NCI-H446 treated with DMSO at 0.1 percent for 48 hours (cell line): ENCODE measurements at places on chromosomes 7 and 10.

DNA sequence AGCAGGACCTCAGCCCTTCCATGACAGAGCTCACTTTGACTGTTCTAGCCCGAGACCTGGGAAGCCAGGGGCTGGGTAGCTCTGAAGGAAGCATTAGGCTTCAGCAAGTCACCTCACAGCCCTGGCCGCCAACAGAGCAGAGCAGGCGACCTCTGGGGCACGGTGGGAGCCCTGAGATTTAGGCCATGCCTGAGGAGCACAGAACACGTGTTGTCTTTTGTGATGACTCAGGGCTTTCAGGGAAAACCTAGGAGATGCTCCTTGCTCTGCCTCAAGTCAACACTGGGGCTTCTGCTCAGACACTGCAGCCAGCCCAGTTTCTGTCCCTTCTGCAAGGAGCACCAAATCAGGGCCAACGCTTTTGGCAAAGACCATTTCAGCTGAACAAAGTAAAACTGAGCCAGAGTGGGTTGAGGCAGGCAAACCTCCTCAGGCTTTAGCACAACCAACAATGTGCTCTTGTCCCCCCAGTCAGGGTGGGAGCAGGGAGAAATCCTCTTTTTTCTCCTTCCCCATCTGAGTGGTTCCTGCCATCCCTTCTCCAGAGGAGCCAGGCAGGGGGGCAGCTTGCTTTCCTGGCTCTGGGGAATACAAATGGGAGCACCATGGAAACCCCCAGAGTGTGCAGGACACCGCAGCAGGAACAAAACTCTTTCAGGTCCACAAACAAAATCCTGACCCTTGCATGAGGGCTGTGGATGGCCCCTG is 14.4 kb downstream of the CAMK2G start:
- DNase-seq: no peak

DNA sequence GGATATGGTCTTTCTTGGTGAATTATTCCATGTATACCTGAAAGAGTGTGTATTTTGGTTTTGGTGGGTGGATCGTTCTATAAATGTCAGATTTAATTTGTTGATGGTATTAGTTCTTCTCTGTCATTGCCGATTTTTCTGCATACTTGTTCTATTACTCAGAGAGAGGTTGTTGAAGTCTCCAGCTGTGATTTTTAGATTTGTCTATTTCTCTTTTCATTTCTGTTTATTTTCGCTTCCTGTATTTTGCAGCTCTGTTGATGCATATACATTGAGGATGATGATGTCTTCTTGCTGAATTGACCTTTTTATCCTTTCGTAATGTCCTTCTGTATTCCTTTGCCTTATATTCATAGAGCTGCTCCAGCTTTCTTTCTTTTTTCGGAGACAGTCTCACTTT is 12.1 kb upstream of the BHLHA15 start:
- no peak for DNase-seq

DNA sequence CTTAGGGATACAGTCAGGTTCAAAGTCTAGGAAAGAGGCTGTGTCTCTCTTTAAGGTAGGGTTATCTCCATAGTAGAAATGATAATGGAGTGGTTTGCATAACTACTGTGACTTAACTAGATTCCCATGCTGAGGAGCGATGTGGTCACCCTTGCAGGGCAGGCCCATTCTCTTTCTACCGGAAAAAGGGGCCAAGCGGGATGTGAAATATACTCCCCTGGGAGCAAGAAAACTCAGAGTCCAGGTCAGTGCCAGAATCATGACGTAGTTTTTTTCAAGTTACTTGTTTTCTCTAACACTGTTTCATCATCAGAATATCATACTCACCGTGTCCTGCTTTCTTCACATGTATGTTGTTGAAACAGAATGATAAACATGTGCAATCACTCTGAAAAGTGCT is 649.0 kb upstream of the ANKRD30A start:
- DNase-seq: no peak

- DNase-seq: no peak
Observed at GRCh38 chr7:135074096-135074495, 73.8 kb upstream of the TMEM140 start.

GRCh38 chr10:78539247-78539766 is 505.6 kb downstream of the RPS24 start:
- DNase-seq: no peak

- no peak for DNase-seq
Observed at GRCh38 chr10:61398366-61399129, 54.6 kb downstream of the TMEM26 start.

DNA sequence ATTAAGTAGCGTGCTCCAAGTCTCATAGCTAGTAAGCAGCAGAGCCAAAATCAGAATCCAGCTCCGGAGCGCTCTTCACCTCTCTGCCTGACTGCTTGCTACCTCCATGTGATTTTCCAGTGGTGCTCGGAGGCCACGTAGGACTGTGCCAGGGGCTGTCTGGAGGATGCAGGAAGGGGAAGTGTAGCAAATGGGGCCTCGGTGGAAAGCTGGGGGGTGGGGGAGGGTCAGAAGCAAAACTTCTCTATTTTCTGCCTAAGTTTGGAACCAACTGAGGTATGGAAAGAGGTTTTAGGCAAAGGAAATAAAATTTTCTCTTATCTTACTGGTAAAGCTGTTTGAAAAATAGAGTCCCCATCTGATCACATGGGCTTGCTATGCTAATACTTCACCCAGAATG is 108.7 kb downstream of the TBXAS1 start:
- no peak for DNase-seq

DNA sequence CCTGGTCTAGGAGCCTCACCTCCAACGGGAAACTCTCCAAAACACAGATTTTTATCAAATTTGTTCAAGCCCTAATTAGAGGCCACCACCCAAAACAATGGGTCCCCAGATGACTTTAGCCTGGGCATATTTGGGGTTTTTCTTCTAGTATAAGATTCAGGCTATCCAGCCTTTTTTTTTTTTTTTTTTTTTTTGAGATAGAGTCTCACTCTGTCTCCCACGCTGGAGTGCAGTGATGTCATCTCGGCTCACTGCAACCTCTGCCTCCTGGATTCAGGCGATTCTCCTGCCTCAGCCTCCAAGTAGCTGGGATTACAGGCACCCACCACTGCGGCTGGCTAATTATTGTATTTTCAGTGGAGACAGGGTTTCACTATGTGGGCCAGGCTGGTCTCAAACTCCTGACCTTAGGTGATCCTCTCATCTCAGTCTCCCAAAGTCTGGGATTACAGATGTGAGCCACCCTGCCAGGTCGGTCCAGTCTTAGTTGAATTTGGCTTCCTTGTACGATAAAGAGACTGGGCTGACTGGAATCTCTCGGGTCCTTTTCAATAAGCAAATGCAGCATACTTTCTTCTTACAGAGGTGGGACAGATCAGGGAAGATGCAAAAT is 91.4 kb upstream of the KLF6 start:
- DNase-seq: no peak

- DNase-seq: no peak
Observed at GRCh38 chr10:62130948-62131347, 137.7 kb downstream of the RTKN2 start.

GRCh38 chr10:66627156-66627555 is 298.7 kb upstream of the LRRTM3 start:
- no peak for DNase-seq

DNA sequence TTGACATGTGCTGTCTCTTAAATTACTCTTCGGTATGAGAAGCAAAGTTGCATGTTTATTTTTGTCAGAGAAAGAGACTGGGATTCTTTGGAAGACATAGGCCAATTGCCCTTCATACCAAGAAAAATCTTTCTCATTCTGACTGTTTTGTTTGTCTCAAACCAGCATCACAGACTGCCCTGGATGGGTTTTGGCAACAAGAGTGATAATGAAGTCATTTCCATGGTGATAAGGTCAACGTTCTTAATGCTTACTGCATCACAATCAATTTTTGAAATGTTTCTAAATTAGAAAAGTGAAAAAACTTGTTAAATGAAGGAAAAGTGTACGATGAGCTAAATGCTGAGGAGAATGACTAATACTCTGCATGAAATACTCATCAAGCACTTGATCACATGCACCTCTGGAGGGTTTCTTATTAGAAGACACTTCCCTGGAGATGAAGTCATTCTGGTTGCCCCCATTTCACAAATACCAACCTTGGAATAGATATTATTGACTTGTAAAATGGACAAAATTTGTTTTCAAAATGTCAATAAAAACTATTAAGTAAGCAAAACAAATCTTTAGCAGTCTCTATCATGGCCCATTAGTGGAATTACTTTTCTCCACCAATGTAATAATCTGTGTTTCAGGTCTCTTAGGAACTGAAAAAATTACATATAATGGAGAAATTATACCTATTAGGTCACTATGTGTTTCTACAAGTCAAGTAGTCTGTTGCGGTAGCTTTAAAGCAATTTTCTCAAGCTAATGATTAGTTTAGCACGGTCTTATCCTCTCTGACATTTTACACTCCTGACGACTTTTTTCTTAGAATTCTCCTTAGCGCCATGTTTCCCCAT is 19.9 kb upstream of the SEC61G start:
- no peak for DNase-seq

DNA sequence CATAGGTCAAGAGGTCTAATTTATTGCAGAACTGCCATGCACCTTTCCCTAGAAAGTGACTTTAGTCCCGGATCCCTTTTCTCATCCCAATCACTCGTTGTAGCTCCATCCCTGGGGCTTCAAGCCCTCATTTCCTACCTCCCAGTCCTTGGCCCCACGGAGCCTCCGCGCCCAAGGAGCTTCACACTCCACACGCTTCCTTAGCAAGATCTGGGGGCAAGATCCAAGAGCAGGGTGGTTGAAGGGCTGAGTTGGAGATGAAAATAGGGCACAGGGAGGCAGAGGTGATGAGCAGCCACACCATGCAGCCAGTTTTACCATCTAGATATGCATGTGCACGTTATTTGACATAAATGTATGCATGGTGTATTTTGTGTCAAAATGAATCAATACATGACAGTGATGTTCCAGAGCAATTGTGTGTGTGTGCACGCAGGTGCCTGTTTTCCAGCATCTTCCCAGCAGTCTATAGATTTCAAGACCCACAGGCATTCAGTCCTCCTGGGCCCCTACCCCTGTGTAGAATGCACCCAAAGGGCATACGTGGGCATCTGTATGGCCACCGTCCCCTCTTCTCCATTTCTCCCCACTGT is 6.0 kb upstream of the TRPV6 start:
- DNase-seq: no peak

DNA sequence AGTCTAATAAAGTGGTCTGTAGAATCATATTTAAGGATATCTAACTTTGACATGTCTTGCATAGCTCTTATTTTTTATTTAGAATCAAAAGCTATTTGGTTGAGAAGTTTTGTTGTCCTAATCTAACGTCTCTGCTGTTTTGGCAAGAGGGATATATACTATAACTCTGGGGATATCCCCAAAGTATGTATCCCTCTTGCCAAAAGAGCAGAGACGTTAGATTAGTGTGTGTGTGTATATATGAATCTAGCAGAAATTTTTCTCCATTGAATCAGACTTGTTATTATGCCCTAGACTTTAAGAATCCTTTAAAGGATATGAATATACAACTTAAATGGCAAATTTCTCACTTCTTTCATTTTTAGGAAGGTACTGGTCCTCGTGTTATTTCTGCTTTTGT is 9.6 kb downstream of the SMC3 start:
- DNase-seq: no peak
